ENCODE measurements at places on chromosomes 1 and 21. TPM values are rescaled to one million over a fixed set of nuclear protein-coding genes. Genes with fewer than 3 reads are reported as not detected.

ZBTB37 gene
- 1.9 TPM for polyA plus RNA-seq

IFNAR1 gene
- 6.9 TPM for polyA plus RNA-seq

NPR1 gene
- polyA plus RNA-seq, result not detected

OR2T27 gene
- polyA plus RNA-seq, result not detected

RGL1 gene
- 3.4 TPM for polyA plus RNA-seq

FCGR3A gene
- not detected for polyA plus RNA-seq

ZBTB8A gene
- polyA plus RNA-seq, result 0.82 TPM

S100A9 gene
- 0.69 TPM for polyA plus RNA-seq

TGFB2 gene
- 0.07 TPM for polyA plus RNA-seq

S1PR1 gene
- polyA plus RNA-seq, result not detected

TINAGL1 gene
- 139 TPM for polyA plus RNA-seq

CRYZ gene
- polyA plus RNA-seq, result 211 TPM

CRYBG2 gene
- 4.7 TPM for polyA plus RNA-seq

GPR157 gene
- 23.3 TPM for polyA plus RNA-seq

CFAP45 gene
- polyA plus RNA-seq, result not detected

IGSF21 gene
- not detected for polyA plus RNA-seq

LY9 gene
- polyA plus RNA-seq, result not detected

MIXL1 gene
- 12.5 TPM for polyA plus RNA-seq

OR2T35 gene
- not detected for polyA plus RNA-seq

DYNLT4 gene
- not detected for polyA plus RNA-seq

FMO4 gene
- 0.29 TPM for polyA plus RNA-seq

GBP7 gene
- not detected for polyA plus RNA-seq

ANKRD65 gene
- 13.2 TPM for polyA plus RNA-seq

RNF19B gene
- 20.9 TPM for polyA plus RNA-seq
